NCI-H187 (cell line): ENCODE measurements at places on chromosomes 6 and 20.

GRCh38 chr6:149045404-149045803, 272.1 kb upstream of the TAB2 start:
- DNase-seq, result no peak

DNA sequence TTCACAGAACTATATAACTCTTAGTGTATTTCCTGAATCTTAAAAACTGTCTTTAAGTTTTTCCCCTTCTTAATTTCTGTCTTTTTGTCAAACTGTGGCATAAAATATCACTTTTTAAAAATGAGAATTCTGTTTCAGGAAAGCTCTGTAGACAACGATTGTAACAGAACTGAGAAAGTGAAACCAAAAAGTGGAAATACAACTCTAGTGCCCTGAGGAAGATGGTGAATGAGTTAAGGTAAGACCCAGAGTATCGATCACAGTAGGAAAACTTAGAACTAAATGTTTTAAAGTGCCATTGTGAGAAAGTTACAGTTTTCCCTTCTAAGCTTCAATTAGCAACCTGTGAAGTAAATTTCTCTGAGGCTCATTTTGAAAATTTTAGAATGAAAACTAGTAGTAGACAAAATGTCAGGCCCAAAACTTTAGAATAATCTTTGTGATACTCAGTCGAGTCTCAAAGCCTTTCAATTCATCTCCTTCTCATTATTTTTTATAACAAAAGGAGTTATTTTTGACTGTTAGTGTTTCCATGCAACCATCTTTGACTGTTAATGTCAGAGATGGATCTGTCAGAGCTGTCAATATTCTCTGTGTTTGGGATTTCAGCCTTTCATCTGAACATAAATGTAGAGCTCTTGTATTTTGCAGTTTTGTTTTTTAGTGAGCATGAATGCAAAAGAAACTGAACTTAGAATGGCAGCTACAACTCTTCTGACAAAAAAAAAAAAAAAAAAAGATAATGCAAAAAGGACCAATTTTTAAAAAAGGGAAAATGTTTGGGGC, 19.0 kb upstream of the TRDN start:
- DNase-seq, result no peak

GRCh38 chr6:170205534-170206316, 85.2 kb downstream of the DLL1 start:
- no peak for DNase-seq

DNA sequence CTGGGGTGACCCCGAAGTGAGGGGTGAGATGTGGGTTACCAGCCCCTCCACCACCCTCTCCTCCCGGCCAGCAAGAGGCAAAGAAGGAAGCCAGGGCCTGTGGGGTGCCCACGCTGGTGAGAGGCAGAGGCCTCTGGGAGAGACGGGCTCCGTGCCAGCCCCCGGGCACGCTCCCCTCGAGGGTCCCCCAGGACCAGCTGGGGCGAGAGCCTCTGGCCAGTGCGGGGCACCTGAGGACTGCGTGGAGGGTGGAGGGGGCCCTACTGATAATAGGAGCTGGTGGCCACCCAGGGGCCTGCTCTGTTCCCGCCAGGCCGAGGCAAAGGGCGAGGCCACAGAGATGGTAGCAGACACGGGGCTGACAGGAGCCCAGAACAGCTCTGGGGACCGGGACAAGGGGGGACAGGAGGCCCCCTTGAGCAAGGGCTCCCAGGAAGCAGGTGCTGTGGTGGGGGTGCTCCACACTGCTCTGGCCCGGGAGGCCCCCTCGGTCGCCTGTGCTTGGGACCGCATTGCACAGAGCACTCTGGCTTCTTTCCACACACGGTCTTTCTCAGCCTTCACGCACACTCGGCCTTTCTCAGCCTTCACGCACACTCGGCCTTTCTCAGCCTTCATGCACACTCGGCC, 226.9 kb downstream of the TTLL2 start:
- DNase-seq, result no peak

- no peak for DNase-seq
Observed at GRCh38 chr6:138035070-138035469, 72.1 kb downstream of the PERP start.

DNA sequence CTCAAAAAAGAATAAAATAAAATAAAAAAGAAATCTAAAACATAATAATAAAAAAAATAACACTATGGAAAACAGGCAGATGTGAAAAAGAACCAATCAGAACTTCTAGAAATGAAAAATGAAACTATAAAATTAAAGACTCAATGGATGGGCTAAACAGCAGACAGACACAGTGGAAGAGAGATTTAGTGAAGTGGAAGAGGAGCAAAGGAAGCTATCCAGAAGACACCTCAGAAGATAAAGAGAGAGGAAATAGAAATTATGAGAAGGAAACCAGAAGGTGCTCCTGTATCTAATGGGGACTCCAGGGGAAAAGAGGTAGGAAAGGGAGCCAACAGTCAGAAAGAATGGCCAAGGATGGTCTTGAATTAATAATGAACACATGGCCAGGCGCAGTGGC, 18.5 kb downstream of the LAMA5 start:
- DNase-seq, result no peak

DNA sequence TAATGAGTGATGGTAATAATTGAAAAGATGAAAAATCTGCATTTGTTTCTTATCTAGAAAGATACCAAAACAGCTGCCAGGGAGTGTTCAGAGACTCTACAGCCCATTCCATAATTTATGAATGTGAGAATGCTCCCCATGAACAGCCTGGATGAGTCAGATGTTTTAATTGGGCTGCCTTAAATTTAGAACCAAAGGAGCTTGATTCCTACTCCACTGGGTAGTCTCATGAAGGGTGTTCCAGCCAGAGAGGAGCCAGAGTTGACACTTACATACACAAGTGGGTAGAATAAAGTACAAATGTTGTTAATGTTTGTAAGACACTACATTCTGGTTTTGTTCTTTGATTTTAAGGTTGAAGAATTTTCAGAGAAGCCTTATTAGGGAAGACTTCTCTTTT, 158.7 kb upstream of the PRND start:
- DNase-seq, result no peak

GRCh38 chr6:111620169-111620568, 14.5 kb upstream of the TRAF3IP2 start:
- no peak for DNase-seq

DNA sequence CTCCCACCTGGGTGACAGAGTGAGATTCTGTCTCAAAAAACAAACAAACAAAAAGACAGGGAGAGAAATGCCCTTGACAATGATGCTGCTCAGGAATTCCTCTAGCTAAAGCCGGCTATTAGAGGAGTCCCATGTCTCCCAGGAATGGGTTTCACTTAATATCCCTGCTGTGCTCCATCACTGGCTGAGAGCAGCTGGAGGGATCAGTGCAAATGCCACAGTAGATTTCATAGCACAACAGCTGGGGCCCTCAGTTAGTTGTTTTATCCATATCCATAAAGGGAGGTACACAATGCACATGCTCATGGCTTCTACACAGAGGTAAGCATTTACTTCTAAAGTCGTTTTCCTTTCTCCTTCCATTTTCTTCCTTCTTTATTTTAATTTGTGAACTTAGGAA, 742.0 kb upstream of the POU3F2 start:
- DNase-seq, result no peak

DNA sequence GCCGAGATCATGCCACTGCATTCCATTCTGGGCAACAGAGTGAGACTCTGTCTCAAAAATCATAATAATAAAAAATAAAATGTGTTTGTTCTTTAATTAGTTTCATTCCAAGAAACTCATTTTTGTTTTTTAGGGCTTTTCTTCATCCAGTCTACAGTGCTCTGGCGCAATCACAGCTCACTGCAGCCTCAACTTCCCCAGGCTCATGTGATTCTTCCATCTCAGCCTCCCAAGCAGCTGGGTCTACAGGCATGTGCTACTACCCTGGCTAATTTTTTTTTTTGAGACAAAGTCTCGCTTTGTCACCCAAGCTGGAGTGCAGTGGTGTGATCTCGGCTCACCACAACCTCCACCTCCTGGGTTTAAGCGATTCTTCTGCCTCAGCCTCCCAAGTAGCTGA, 143.6 kb upstream of the JARID2 start:
- DNase-seq, result no peak

DNA sequence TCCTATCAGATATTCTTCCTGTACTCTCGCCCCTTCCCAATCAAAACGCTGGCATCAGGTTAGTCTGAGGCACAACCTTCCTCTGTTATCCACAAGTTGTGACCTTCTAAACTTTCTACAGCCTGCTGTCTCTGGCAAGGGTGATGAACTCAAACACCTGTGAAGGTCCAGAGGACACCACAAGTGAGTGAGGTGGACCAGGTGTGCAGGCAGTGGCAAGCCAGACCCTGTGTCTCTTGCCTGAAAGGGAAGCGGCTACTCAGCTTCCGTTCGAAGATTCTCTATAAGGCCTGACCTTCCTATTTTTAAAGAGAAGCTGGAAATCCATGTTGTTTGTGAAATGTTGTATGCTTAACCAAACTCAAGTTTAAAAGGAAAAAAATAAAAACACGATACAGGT, 36.8 kb downstream of the GCM1 start:
- DNase-seq, result no peak

DNA sequence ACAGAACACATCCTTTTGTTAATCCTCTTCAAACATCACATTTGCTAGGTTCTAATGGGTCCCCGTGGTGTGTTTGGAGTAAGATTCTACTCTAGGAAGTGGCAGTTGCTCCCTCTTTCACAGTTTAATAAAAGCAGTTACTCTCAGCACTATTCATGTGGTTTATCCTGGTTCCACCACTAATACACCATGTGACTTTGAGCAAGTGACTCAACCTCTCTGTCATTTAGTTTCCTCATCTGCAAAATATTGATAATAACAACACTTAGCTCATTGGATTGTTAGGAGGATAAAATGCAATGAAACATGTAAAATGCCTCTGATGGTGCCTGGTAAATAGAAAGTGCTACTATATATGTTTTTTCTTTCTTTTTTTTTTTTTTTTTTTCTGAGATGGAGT, 488.0 kb upstream of the NOX3 start:
- DNase-seq, result no peak

- DNase-seq, result no peak
Observed at GRCh38 chr6:167565884-167566599, 241.2 kb downstream of the TTLL2 start.

DNA sequence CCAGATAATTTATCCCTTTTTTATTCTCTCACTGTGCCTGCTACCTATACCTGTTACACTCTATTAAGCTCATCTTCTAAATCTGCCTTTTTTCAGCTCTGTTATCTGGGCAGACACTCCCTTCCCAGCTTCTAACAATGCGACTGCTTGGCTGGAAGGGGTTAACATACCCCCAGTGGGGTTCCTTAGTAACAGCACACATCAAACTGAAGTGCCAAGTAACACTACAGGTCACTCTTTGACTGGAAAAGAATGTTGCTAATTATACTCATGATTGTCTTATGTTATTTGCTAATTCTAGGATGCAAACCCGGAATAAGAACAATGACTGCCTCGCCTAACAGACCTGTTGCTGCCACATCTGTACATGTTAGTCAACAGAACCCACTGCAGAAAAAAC, 203.5 kb downstream of the EPM2A start:
- DNase-seq, result no peak

DNA sequence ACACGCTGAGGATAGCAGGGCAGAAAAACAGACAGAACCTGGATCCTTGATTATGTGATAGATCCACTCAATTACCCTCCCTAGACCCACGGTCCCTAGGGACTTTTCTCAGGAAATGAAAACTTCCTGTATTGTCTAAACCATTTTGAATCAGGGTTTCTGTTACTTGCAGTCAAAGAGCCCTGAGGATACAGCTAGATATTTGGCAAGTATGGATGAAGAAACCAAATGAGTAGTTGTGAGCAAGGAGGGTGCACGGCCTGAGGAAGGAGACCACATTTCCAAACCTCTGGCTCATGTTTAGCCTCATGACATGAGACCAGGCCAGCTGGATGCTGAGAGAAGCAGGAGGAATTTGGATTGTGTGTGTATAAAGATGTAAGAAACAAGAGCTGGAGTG, 91.6 kb downstream of the MRPL14 start:
- no peak for DNase-seq

GRCh38 chr6:156618600-156619205, 158.5 kb upstream of the ARID1B start:
- peak; percentile 80 for DNase-seq

DNA sequence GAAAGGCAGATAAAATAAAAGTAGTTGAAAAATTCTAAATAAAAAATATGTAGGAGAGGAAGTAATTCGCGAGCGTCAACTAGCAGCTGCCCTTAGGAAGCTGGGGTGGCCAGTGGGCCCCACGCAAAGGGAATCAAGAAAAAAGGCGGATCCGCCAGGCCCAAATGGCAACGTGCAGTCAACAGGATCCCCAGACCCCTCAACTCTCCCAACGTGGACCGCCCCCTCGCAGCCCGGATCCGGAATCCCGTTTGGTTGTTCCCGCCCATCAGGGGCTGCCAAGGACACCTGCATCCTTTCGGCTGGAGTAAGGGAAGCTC, 296 bp downstream of the DZANK1 start:
- DNase-seq, result no peak

- no peak for DNase-seq
Observed at GRCh38 chr6:10547809-10548208, 26.7 kb downstream of the GCNT2 start.

- DNase-seq, result no peak
Observed at GRCh38 chr20:9409981-9410380, 104.4 kb upstream of the LAMP5 start.

GRCh38 chr20:11376998-11377397, 540.7 kb upstream of the BTBD3 start:
- no peak for DNase-seq

GRCh38 chr6:155520078-155520477, 64.4 kb upstream of the NOX3 start:
- no peak for DNase-seq

GRCh38 chr6:130189531-130190397, 33.0 kb downstream of the SAMD3 start:
- DNase-seq, result no peak

DNA sequence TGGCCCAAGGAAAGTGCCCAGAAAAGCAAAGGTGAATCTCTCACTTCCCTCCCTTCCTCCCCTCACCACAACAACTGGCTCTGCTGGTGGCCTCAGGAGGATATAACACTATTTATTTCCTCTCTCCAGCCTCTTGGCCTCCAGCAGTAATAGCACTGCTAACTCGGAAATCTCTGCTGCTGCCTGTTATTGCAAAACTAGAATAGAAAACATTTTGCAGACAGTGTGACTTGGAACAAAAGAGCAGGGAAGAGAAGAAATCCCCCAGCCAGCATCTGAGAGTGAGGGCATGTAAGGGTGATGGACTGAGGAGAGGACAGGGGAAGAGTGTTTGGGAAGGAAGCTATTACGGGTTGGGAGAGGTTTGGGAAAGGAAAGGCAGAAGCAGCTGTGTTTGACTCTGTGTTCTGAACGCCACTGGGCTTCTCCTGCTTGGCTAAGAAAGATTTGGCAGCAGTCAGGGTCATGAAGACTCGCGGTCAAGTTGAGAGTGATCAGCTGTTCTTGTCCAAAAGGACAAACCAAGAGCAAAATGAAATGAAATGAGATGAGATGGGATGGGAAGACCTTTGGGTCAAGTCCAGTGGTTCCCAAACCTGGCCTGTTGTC, 81.0 kb upstream of the SNX9 start:
- DNase-seq, result no peak

DNA sequence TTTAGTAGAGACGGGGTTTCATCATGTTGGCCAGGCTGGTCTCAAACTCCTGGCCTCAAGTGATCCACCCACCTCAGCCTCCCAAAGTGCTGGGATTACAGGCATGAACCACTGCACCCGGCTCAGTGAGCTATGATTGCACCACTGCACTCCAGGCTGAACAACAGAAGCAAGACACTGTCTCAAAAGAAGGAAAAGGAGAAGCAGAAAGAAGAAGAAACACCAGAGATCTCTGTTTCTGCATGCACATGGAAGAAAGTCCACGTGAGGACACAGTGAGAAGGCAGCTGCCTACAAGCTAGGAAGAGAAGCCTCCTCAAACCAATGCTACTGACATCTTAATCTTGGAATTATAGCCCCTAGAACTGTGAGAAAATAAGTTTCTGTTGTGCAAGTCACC, 16.0 kb downstream of the ECT2L start:
- DNase-seq, result no peak

- DNase-seq, result no peak
Observed at GRCh38 chr20:33846291-33846935, 35.3 kb downstream of the CHMP4B start.
